ENCODE measurements at places on chromosomes 5 and 9.
A peak's percentile ranks its signal among the peaks of the same experiment; 100 is the strongest.

GRCh38 chr9:78261403-78262001, 25.6 kb downstream of the CEP78 start:
- DNase-seq, result peak; percentile 42

- DNase-seq, result peak; percentile 27
These were observed 1609.7 kb upstream of the CDH9 start for GRCh38 chr5:28648108-28648507.

- DNase-seq, result no peak
These were observed 539.6 kb upstream of the CLINT1 start for GRCh38 chr5:158398360-158399201.

DNA sequence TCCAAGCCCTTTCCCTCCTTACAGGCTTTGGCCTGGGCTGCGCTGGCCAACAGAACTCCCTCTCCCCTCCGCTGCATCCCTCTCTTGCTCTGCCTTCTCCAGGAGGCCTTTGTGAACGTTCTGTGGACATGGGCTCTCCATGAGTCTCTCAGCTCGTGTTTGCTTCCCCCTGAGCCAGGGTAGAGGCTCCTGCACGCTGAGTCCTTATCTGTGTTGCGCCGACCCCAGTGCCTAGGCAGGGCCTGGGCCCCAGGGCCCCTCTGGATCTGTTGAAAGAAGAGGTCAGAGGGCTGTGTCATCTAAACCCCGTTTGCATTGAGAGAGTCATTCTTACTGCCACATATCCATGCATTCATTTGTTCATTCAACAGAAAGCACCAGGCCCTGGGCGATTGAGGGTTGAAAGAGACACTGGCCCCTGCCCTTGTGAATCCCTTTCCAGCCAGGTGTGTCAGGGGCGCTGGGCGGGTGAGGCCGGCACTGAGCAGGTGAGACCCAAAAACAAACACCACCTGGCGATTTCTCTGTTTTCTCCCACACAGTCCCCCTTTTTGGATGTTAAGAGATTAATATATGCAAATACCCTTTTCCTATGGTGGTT, 111.2 kb upstream of the IER5L start:
- no peak for DNase-seq

DNA sequence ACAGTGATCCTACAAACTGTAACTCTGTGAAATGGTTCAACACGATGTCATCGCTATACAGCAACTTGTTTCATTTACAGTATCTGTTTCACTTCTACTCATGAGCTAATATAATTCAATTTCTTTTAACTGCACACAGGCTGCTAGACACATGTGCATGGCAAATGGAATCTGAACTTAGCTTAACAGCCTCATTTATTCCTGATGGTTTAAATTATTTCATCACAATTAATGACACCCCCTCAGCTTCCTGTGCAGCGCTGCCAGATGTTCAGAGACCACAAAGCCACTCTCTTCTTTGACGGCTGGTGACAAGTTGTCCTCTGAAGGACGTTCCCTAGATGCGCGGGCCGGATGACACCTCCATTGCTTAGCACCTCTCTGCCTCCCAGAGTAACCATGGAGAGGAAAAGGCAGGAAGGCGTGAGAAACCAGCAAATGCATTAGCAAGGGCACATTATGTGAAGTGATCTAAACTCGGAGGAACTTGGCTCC, 191.1 kb downstream of the BNC2 start:
- peak; percentile 56 for DNase-seq

DNA sequence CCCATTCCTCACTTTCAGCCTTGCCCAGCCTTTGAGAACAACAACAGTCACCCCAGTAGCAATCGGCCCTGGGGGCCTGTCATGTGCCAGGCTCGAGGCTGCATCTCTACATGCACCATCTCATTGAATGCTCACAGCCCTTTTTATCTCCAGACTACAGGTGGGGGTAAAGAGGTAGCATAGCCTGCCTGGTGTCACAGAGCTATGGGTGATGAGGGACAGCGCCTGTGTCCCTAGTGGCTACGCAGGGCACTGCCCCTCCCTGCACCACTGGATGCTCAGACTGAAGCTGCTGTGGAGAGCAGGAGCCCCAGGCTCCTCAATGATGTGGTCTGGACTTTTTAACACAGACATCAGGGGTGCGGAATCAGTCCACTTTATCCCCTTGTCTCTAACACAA, 2.8 kb downstream of the CAMK2A start:
- no peak for DNase-seq

DNA sequence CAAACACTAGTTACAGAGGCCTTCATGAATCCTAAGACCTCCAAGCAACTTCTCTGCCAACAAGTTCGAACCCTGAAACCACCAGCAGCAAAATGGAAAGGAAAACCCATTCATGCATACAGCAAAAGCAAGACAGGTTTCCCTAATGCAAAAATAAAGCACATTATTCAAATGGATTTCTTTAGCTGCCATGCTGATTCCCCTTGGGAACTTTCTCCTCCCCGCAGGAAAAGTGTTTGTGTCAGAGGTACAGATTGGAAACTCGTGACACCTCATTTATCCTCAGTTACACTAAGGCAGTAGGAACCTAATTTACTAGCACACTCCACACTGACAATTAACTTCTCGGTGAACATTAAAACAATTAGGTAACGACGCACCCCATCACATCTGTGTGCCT, 63.4 kb downstream of the TLE1 start:
- no peak for DNase-seq

GRCh38 chr9:95788021-95788420, 87.5 kb upstream of the ERCC6L2 start:
- peak; percentile 56 for DNase-seq

GRCh38 chr5:7728076-7728475, 122.9 kb downstream of the CFAP90 start:
- DNase-seq, result no peak

DNA sequence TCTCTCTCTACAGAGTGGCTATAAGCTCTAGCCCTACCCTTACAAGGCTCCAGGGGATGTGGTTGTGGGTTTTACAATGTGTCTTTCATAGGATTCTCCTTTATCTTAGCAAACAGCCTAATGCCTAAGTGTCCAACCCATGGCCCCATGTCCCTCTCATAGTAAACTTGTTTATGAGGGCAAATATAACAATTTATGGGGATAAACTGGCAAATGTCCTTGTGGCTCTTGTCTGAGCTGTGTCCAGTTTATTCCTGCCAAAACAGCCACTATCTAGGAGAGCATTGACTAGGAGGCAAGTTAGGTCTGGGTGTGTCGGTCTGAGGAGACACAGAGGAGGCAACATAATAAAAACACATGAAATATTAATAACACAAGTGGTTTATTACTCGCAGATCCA, 335.1 kb downstream of the IZUMO3 start:
- no peak for DNase-seq

- DNase-seq, result no peak
These were observed 21.1 kb upstream of the GOLPH3 start for GRCh38 chr5:32195265-32195664.

DNA sequence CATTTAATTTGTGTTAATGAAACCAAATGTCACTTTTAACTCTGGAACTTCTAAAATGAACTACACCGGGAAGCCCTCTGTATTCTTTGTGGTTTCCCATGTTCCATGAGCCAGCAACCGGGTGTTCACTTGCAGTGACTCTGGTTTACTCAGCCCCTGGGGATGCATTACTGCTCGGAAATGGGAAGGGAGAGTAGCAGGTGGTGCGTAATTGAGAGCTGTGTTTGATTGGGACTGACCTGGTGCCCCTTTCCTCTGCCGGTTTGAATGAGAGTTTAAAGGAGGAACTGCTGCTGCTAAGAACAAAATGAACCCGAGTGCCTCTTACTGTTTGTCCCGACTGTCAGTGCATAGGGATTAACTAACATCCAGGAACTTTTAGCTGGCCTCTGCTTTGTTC, 100.1 kb upstream of the DHFR start:
- peak; percentile 36 for DNase-seq

- no peak for DNase-seq
These were observed 523.1 kb upstream of the ZNF462 start for GRCh38 chr9:106339882-106340281.

DNA sequence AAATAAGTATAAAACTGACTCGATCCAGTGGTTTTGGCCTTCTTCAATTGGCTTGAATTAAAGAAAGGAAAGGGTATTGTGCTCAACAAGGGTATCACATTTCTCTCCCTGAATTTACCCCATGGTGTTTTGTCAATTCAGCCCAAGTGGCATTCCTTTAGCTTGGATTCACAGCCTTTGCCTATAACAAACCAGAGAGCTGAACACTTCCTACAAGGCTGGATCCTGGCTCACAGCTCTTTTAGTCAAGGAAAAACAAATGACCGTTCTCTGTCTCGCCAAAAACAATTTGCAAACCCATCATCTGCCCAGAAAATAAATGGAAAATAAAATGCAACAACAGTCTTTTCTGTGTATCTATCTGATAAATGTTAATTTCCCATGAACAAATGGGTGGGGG, 5.7 kb downstream of the ZNF366 start:
- no peak for DNase-seq

- no peak for DNase-seq
These were observed 43.1 kb upstream of the ELL2 start for GRCh38 chr5:96004754-96005153.

DNA sequence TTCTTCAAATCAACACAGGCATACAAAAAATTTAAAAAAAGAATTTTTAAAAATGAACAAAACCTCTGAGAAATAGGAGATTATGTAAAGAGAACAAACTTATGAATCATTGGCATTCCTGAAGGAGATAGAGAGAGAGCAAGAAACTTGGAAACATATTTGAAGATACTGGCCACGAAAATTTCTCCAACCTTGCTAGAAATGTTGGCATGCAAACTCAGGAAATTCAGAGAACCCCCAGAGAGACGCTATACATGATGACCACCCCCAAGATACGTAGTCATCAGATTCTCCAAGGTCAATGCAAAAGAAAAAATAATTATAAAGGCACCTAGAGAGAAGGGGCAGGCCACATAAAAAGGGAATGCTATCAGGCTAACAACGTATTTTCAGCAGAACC, 472.5 kb downstream of the MTRR start:
- DNase-seq, result peak; percentile 66

GRCh38 chr9:117535973-117536372, 121.1 kb upstream of the ASTN2 start:
- no peak for DNase-seq

DNA sequence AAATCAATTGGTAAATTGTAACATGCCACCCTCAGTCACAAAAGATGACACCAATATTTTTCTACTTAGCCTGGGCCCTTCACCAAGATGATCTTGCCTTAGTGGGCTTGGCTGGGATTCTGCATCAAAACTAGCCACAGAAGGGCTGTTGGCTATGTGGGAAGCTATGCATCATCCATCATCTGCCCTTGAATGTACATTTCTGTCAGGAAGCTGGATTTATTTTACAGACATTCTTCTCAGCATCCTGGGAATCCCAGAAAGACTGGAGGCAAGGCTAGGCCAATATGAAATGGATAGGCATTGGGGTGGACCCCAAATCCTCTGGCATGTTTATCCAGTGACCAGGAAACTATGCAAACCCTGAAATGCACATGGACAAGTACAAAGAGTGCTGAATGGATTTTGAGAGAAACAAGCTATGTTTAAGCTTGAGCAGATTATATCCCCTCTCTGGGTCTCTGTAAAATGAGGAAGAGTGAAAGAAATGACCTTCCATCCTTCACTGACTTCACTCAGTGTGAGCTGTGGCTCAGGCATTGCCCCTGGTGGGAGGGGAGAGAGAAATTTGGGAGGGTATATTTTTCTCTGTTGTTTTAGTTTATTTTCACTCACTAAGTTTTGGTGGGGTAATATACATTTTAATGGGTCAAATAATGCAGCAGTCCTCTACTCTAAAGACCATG, 283.6 kb downstream of the EBF1 start:
- DNase-seq, result peak; percentile 65

DNA sequence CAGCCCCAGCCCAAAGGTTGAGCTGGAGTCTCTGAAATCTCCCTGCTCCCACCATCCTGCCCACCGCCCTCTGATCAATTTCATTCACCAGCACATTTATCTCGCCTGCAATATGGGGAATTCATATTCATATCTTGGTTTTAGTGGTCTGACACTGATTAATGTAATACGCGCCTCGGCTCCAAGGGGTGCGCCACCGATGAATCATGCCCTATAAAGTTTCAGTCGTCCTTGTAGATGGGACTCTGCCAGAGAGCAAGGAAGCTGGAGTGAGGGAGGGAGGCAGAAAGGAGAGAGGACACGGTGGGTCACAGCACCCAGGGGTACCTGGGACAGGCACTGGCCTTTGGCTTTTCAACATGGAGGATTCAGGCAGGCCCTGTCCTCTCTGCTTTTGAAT, 8.9 kb downstream of the IRX1 start:
- DNase-seq, result peak; percentile 82

- no peak for DNase-seq
These were observed 52.3 kb upstream of the PTPDC1 start for GRCh38 chr9:94031946-94032345.

GRCh38 chr5:176173647-176174046, 64.6 kb upstream of the SIMC1 start:
- no peak for DNase-seq

- DNase-seq, result no peak
These were observed 33.3 kb downstream of the UNC5A start for GRCh38 chr5:176843673-176844072.

GRCh38 chr5:96687080-96687479, 24.9 kb downstream of the CAST start:
- no peak for DNase-seq

DNA sequence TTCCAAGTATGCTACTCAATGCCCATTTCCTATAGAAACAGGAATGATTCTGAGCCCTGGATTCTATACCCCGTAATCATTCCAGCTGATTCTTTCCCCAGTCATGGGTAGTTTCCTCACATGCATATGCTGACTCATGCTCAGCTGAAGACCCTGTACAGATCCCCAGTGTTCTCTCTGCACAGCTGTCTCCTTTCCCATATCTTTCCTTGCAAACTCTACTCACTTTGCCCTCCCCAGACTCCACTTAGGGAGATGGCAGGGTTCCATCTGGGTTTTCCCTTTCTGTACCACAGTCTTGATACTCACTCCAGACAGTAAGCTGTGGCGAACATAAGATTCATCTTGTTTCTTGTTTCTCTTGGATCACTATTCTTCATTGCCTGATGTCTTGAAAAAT, 357.6 kb downstream of the RAB3C start:
- DNase-seq, result peak; percentile 83

- peak; percentile 74 for DNase-seq
These were observed 41.2 kb downstream of the FYB1 start for GRCh38 chr5:39178171-39178570.

- DNase-seq, result no peak
These were observed 40.5 kb downstream of the C9orf50 start for GRCh38 chr9:129580211-129580915.
